ENCODE measurements at places on chromosomes 2 and 18.

GRCh38 chr2:226677080-226677479, 122.5 kb downstream of the IRS1 start:
- no peak for DNase-seq

- no peak for DNase-seq
These were observed 66.4 kb downstream of the PAX3 start for GRCh38 chr2:222232372-222232771.

DNA sequence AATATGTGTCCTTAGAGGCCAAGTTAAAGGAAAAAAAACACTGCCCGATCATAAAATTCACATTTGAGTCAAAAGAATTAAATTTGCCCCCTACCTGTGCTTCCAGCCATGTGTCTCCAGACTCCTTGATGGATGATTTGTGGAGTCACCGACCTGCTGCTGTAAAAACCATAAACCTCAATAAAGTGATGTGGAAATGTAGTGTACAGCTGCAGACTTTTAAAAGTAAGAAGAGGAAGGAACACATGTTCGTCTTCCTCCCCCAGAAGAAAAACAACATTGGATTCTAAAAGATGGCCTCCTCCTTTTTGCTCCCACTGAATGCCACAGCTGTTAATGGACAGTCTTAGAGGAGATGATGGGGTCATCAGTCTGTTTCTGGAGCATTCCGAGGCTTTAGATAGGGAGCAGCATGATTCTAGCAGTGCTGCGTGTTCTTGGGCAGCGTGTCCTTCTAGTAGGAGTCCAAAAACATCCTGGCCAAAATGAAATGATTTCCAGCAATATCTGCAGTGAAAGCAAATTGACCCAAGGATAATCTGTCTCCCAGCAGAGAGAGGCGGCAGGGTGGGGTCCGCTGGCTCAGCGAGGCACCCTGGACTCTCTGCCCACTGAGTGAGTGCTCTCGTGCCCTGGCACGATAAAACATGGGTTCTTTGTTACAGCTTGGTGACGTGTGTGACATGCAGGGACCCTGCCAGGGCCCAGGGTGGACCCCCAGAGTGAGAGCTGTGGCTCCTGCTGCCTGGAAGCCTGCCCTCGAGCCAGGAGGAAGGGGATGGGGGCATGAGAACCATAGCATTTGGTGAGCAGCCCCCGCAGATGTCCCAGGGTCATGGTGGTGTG, 196.1 kb downstream of the FAM210A start:
- DNase-seq = no peak

- DNase-seq = no peak
These were observed 333.9 kb downstream of the LPIN1 start for GRCh38 chr2:12080360-12080759.

- no peak for DNase-seq
These were observed 176.8 kb downstream of the MYCN start for GRCh38 chr2:16117021-16117700.

GRCh38 chr2:138960191-138960590, 180.0 kb upstream of the NXPH2 start:
- no peak for DNase-seq

DNA sequence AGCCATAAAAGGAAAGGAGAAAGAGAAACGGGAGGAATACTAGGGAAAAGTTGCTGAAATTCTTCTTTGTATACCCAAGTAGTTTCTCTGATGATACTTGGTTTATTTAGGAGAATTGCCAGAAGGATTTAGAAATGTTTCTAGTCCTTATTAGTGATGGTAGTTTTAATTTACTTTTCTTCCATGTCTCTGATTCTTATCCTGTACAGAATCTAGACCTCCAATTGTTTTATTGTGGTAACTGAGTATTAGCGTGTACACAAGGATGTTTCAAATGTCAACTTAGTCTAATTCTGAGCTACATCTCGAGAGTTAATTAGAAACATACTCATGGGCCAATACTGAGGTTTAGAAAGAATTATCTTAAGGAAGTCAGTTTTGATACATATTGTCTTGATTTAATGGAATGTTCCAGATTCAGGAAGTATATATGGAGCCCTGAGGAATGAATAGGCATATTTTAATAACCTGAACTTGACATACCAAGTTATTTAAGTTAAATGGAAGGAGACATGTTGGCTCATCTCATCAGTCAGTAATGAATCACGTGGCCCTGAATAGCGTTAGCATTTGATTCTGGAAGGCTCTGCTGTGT, 219.6 kb downstream of the LTBP1 start:
- no peak for DNase-seq

DNA sequence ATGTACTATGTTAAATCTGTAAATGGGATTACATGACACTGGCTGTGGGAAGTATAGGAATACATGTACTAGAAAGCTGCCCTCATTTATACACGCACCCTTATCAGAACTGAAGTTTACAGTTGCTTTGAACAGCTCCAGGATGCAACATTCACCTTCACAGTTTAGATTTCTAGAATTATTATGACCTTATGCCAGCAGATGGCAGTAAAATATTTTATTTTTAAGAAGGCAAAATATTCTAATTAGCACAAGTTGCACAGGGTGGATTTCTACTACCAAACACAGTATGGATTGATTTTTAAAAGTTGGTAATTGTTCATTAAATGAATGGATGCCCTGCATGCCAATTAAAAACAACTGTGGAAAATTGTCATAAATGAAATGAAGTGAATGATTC, 670.4 kb downstream of the KCNJ3 start:
- no peak for DNase-seq

DNA sequence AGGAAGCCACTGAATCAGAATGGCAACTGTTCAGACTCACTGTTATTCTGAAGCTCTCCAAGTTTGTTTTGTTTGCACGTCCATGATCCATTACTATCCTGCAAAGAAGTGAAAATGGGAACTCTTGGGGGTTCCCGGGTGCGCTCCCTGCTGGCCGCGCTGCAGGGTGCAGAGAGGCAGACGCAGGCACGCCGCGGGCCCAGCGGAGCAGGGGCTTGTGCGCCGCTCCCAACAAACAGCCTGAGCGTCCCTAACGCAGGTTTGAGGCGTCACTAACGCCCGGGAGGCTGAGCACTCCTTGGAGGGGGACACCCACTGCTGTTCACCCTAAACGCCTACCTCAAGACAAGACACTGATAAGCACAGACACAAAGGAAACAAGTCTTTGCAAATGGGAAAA, 14.3 kb upstream of the PIEZO2 start:
- no peak for DNase-seq

DNA sequence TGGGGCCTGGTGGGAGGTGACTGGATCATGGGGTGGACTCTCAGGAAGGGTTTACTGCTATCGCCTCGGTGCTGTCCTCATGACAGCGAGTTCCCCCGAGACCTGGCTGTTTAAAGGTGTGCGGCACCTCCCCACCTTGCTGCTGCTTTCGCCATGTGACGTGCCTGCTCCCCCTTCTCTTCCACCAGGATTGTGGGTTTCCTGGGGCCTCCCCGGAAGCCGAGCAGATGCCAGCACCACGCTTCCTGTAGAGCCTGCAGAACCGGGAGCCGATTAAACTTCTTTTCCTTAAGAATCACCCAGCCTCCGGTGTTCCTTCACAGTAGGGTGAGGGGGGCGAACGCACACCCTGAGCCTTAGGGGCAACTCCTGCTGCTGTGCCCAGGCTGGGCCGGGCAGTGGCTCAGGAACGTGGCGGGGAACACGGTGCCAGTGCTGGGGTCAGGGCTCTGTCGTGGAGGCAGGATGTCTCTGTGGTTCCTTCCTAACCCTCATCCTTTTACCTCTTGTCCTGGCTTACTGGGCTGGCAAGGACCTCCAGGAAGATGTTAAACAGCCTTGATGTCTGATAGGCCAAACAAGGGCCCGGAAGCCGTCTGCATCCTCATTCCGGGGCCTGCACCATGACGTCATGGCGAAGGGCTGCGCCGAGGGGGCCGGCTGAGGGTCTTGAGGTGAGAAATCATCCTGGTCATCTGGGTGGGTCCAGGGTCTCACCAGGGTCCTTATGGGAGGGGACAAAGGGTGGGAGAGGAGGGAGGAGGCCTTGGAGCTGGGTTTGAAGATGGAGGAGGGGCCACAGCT, 12.7 kb downstream of the NEU4 start:
- no peak for DNase-seq

- DNase-seq = no peak
These were observed 123.2 kb downstream of the KCNS3 start for GRCh38 chr2:18001671-18002070.

GRCh38 chr2:112182581-112183034, 44.4 kb downstream of the FBLN7 start:
- no peak for DNase-seq

GRCh38 chr2:221104361-221104811, 467.7 kb downstream of the EPHA4 start:
- peak; percentile 38 for DNase-seq

- DNase-seq = no peak
These were observed 3.9 kb upstream of the TRIB2 start for GRCh38 chr2:12712881-12713280.

- no peak for DNase-seq
These were observed 39.5 kb downstream of the USP34 start for GRCh38 chr2:61431345-61431744.

DNA sequence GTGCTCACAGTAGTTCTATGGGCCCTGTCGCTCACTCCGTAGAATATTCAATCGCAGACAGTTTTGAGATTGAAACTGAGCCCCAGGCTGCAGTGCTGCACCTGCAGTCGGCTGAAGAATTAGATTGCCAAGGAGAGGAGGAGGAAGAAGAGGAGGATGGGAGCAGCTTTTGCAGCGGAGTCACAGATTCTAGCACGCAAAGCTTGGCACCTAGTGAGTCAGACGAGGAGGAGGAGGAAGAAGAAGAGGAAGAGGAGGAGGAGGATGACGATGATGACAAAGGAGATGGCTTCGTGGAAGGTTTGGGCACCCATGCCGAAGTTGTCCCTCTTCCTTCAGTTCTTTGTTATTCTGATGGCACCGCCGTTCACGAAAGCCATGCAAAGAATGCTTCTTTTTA, 115.2 kb downstream of the GALNT3 start:
- no peak for DNase-seq

GRCh38 chr2:71101656-71102055, 28.4 kb downstream of the MCEE start:
- DNase-seq = no peak

DNA sequence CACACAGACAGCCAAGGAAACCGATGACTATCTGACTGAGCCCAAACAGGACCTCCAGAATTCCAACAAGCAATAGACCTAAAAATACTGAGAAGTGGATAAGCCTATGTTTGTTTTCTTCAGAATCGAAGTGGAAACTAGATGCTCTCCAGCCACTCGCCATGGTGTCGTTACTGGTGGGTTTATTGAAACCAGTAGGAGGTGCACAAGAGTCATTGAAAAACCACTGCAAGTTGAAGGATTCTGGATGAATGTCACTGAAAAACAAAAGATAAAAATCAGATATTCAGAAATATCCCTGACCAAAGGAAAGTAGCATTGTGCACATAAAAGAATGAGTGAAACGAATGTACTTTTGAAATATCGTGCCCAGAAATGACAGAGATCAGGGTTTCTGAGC, 15.3 kb downstream of the TM4SF20 start:
- DNase-seq = no peak

- no peak for DNase-seq
These were observed 1.9 kb downstream of the MEX3C start for GRCh38 chr18:51195451-51196117.

- no peak for DNase-seq
These were observed 122.5 kb downstream of the PLA2R1 start for GRCh38 chr2:159939946-159940345.

DNA sequence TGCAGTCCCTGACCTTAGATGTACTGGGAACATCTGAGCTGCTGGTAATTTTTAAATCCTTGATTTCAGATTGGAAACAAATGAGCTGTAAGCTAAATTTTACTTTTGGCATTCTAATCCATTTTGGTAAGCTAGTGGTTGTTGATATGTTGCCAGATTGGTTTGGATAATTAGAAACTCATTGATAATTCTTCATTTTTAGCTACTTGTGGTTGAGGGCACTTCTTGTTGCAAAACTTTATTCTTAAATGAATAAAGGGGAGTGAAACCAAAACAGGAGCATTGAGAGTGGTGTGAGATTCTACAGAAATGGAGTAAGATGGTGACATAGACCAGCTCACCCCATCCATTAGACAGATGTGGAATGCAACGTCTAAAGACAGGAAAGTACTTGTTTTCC, 64.5 kb downstream of the ITGB1BP1 start:
- DNase-seq = no peak

DNA sequence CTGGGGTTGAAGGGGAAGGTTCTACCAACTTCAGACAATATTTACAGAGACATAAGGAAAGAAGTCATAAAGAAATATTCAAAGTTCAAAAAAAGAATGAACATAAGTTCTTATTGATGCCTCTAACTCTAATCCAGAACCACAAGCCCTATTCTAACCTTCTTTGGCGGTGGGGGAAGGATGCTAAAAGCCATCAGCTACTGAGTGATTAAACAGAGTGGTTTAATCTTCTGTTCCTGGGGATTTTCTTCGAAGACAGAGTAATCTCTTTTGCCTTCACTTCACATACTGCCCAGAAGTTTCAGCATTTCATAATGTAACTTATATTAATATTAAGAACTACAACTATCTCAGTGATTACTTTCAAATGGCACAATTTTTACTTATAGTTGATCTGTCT, 51.2 kb upstream of the TXNDC2 start:
- no peak for DNase-seq

- DNase-seq = no peak
These were observed 16.5 kb downstream of the OSBPL1A start for GRCh38 chr18:24381126-24381525.

Data from breast epithelium (tissue), 4 donors.